ENCODE measurements at places on chromosomes 2 and 18.
A peak's percentile ranks its signal among the peaks of the same experiment; 100 is the strongest.

DNA sequence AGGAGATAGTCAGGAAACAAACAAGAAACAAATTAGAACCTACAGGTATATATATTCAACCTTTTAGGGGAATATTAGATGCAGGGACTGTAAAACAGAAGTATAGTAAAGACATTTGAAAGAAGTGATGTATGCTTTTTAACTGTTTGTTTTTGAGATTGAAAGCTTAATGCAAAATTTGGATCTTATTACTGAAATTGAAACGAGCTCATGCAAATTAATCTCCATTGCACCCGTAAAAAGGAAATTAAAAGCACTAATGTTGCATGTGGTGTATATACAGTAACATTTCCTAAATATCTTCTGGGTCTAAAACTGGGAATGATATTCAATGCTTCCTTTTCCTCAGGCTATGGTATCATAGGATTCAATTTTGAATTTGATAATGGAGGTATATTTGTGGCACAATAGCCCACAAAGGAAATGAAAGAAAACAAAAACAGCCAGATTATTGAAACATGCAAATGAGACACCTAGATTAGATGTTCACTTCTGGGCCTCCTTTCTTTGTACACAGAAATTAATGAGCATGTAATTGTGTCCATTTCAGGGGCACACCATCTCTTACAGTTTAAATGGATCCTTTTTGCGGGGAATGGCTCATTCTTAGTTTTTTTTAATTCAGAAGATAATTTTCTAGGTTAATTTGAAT is 1.6 kb upstream of the ELOA2 start:
- DNase-seq, result no peak

GRCh38 chr2:16652296-16653082 is 13.1 kb downstream of the CYRIA start:
- DNase-seq, result no peak

DNA sequence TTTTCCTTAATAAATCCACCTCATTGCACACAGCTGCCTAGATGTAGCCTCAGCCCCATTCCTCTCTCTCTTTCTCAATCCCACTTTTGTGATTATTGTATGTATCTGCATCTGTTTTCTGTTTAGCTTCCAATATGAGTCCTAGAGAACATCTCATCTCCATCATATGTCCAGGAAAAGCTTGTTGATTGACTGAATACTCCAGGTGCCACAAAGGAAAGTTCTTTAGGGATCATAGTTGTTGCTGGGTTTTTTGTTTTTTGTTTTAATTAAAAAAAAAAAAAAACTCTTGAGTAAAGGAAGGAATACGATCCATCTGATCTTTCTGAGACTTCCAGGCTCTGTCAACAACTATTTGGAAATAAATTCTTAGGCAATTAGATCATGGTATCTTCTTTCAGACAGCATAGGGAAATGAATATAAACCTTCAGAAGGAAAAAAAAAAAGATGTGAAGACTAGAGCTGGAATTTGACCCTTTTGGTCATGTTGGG is 42.5 kb downstream of the KIAA2012 start:
- DNase-seq, result no peak

DNA sequence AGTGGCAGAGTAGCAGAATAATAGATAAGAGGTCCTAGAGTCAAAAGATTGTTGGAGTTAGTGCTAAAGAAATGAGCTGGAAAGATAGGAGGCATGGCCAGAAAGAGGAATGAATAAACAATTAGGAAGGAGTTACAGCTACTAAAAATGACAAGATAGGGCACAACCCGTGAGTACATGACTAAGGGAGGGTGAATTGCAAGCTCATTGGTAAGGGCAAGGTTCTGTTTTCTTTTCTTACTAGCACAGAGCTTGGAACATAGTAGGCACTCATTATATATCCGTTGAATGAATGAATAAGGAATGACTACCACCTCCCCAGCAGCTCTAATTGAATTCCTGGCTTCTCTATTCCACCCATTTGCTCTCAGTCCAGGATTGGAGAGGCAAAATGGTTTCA is 5.7 kb upstream of the MARCO start:
- DNase-seq, result no peak

DNA sequence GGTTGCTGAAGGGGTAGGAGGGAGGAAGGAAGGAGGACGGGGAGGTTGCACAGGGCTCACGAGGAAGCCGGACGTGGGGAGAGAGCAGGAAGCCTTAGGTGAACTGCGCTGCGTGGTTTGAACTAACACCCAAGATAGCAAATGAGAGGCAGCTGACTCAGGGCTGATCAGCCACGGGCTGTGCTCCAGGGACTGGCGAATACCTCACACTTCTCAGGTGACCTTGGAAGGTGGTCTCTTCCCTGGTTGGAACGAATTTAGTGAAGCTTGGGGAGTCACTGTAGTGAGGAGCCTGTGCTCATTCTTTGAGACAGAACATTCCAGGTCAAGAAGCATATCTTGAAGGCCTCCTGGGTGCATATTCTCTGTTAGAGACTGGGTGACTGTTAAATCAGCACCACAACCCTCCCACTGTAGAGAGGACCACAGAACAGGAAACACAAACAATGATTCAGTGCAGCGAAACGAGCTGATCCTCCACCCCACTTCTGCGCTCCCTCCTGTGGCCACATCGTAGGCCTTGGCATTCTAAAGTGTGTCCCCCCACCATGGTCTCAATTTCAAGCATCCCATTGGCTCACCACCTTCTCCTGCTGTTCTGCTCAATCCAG is 33.8 kb downstream of the TOGARAM2 start:
- DNase-seq, result no peak

DNA sequence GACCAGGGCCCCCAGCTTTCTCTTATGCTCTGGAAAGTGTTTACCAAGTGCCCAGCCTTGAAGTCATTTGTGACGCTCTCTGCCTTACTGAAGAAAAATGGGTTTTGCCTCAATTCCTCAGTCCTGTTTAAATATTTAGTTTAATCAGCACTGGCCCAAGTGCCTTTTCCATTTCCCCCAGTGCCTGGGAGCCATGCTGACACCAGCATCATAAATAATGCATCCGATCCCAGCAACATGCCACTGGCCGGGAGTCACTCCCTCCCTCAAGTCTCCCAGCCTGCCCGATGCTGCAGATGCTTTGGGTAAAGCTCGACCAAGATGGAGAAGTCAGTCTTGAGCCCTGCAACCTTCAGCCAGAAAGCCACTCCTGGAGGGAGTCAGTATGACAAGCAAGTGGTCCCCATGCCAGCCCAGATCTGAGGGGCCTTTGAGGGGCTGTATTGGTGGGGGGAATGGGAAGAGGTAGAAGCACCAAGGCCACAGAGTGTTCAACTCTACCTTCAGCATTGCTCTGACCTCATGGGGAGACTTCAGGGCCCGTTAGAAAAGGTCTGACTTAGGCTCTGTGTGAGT is 12.0 kb upstream of the MTA3 start:
- DNase-seq, result no peak

DNA sequence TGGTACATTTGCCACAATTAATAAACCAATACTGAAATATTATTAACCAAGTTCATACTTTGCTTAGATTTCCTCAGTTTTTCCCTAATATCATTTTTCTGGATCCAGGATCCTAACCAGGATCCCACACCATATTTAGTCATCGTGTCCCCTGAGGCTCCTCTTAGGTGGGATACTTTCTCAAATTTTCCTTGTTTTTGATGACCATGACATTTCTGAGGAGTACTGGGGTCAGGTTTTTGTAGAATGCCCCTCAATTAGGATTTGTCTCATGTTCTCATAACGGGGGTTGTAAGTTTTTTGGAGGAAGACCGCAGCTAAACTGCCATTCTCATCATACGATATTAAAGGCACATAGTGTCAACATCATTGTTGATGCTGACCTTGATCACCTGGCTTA is 15.5 kb upstream of the ERCC3 start:
- no peak for DNase-seq

DNA sequence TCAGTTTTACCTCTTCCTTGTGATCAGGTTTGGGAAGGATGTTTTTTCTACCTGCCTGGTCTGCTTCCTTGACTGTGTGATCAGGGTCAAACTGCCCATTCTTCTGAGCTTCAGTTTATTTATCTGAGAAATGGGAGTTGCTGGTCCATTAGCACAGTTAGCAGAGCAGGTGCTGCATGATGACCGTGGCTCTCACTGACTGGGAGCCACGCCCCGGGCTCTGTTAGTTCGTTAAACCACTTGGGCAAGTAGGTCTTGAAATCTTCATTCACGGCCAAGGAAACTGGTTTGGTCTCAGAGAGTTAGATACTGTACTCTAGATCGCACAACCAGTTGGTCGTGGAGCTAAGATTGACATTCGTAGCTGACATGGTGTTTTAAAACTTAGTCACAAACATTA is 41.7 kb downstream of the INPP5D start:
- DNase-seq, result no peak

DNA sequence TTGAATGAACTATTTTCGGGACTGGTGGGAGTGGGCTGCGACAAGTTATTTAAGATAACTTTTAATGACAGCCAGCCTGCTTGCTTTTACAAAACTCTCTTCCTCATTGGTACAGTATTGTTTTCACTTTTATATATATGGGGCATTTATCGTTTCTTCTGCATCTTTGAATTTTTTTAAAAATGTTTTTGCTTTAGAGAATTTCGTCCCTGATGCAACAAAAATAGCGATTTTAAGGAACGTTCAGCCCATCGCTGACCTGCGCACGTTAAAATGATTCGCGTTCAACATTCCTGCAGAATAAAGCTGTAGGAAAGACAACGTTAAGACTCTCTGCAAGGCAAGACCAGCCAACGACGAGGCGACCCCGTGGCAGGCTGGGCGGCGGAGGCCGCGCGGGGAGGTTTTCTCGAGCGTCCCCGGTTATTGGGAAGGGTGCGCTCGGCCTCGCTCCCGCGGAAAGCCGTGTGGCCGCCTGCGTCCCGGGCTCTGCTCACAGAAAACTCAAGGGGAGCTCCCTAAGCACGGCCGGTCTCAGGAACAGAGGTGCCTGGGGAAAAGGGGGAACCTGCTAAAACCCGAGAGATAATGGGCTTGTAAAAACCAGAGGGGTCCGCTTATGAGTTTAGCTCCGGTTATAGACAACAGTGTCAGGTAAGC is 3.0 kb downstream of the PAX8 start:
- DNase-seq, result peak; percentile 63

DNA sequence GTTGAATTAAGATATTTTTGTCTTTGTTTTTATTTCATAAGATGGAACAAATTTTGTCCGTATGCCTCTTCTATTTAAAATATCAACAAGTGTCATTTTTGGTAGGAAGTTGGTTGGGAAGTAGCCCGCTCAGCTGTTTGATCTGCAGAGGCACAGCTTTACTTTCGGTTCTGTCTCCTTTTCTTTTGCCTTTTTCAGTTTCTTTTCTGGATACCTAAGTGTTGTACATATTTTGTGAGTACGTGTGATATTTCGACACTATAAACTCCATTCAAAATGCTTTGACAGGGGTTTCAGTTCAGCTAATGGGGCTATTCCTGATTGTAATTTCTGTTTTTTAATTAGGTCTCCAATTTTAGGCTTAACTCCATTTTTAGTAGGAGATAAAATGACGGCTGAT is 1785.0 kb upstream of the LRRTM1 start:
- DNase-seq, result no peak

- DNase-seq, result no peak
Observed at GRCh38 chr2:65456064-65456463, 23.7 kb upstream of the SPRED2 start.

DNA sequence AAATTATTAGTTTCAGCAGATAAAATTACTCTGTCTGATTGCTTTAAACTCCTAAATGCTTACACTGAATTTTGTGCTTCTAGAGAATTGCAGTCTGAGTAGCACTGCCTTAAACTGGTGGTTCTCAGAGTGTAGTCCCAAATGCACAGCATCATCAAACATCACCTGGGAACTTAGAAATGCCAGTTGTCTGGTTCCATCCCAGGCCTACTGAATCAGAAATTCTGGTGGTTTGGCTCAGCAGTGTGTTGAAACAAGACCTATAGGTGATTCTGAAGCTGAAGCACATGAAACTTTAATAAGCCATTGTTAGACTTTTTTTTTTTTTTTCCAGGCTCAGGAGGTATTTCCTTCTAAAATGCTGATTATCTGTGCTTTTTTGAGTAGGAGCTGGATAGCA is 22.0 kb downstream of the EPC2 start:
- no peak for DNase-seq

DNA sequence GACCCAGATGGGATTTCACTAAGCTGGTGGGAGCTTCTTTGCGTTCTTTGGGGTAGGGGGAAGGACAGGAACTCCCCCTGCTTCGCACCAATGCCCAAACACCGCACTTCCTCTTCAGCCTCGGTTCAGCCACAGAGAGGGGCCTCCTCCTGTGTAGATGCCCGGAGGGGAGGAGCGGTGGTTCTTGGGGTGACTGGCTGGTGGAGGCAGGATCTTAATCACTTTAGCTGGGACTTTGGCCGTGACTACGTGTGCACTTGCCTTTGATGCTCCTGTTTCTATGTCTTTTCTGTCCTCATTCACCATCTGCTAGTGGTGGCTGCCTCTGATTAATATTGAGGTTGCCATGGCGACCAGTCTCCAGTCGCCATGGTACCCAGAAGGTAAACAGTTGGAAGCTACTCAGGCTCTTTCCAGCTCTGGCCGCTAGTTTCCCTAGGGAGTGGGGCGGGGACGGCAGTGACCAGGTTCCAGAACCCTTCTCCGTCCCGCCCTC is 1.9 kb downstream of the CNGA3 start:
- peak; percentile 60 for DNase-seq

- DNase-seq, result no peak
Observed at GRCh38 chr2:204343685-204344084, 201.6 kb upstream of the PARD3B start.

DNA sequence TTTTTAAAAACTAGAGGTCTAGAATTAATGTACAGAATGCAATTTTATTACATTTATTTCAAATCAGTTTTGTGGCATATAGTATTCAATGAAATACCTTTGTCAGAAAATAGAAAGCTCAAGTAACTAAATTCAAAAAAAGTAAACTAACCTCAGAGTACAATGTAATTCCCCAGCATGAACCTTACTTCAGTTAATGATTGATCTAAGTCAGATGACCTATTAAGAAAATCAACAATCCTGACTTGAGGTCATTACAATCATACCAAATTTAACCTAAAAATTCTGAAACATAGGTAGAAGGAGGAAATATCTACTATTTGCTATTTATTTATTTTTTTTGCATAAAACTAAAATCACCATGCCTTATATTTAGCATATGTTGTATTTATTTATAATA is 142.9 kb downstream of the CCDC102B start:
- DNase-seq, result no peak

DNA sequence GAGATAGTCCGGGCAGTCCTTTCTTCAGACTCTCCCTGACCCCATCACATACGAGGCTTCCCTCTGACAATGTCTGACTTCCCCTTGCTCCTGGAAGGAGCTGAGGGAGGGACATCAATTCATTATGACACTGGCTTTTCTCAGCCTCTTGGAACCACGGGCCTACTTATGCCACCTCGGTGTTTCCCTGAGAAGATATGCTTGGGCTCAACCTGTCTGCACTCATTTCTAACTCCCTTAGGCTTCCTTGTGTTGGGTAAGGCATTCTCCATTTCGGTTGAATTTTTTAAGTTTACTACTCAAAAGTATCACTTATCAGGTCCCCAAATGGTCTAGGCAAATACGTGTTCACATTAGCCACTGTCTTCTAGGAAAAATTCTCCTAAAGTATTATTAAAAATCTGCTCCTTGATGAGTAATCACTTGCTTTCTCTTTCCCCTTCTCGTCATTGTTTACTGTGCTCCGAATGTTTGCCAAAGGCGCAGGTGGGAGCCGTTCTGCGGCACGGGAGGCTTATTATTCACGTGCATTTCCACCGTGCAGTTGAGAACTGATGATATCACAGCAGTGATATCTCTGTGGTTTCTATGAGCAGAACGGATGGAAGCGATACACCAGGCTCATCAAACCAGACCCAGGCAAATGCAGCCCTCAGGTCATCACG is 33.1 kb downstream of the ARL4C start:
- DNase-seq, result no peak

GRCh38 chr2:218755567-218756404 is 26.2 kb upstream of the CYP27A1 start:
- no peak for DNase-seq

- no peak for DNase-seq
Observed at GRCh38 chr18:41326311-41326710, 628.7 kb upstream of the PIK3C3 start.

Measured in ecto neural progenitor cell (in vitro differentiated cells).